ENCODE measurements at places on chromosomes 4 and X.

DNA sequence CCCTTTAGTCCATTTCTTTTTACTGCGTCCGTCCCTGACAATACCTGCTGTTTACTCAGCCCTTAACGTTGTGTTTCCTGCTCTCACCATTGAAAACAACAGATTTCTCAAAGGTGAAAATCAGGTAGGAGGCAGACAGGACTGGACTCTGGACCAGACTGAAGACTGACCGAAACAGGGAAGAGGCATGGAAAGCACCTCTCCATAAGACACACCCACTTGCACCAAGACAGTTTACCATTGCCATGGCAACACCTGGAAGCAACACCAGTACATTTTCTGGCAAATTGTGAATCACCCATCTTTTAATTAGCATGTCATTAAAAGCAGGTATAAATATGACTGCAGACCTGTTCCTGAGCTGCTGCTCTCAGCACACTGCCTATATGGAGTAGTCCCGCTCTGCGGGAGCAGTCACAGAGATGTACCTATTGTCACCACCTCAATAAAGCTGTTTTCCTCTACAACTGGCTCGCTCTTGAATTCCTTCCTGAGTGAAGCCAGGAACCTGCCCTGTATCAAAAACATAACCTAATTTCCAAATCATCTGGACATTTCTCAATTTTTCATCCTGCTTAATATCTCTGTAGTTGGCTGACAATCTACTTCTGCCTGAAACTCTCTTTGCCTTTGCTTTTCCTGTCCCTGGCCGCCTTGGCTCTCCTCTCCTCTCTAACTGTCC lies 117.0 kb downstream of the RNF150 start:
- DNase-seq, result no peak

DNA sequence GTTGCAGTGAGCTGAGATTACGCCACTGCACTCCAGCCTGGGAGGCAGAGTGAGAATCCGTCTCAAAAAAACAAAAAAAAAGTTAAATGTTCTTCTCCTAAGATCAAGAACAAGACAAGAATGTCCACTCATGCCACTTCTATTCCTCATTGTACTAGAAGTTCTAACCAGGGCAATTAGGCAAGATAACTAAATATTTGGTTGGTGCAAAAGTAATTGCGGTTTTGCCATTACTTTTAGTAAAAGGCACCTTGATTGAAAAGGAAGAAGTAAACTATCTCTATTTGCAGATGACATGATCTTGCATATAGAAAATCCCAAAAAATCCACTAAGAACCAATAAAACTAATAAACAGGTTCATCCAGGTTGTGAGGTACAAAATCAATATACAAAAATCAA lies 24.0 kb upstream of the SLC7A3 start:
- no peak for DNase-seq

GRCh38 chrX:110046001-110046400 lies 43.1 kb downstream of the TMEM164 start:
- no peak for DNase-seq

- no peak for DNase-seq
Measured at GRCh38 chr4:144670776-144671175, 24.8 kb downstream of the HHIP start.

DNA sequence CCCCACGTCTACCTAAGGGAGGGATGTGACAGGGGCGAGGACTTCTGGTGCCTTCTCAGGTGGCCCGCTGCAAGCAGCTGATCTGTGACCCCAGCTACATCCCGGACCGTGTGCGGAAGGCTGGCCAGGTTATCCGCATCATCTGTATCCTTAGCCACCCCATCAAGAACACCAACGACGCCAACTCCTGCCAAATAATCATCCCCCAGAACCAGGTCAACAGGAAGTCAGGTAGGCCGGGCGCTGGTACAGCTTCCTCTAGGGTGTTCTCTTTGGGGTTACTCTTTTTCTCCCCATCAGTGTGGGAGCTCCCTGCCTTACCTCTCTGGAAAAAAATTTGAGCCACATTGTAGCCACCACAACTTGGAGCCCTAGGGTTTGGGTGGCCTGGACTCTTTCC lies 2.4 kb upstream of the FAM50A start:
- DNase-seq, result no peak

GRCh38 chrX:10086676-10087075 lies 70.1 kb upstream of the CLCN4 start:
- DNase-seq, result no peak

Measured in hematopoietic multipotent progenitor cell treated with erythropoietin and hydrocortisone succinate and interleukin-3 and kit ligand, for 8 days (in vitro differentiated cells).